Right ventricle myocardium superior (tissue), 1 donor: ENCODE measurements at places on chromosomes 13 and 19. TPM values are rescaled to one million over a fixed set of nuclear protein-coding genes. Genes with fewer than 3 reads are reported as not detected.

The ZNF878 gene
- total RNA-seq: 0.22 TPM

The UPF3A gene
- total RNA-seq: 24.2 TPM

The FAM124A gene
- 12.2 TPM for total RNA-seq

The NLRP8 gene
- not detected for total RNA-seq

The PALM3 gene
- total RNA-seq: not detected

The ZNF534 gene
- total RNA-seq: 0.43 TPM

DNA sequence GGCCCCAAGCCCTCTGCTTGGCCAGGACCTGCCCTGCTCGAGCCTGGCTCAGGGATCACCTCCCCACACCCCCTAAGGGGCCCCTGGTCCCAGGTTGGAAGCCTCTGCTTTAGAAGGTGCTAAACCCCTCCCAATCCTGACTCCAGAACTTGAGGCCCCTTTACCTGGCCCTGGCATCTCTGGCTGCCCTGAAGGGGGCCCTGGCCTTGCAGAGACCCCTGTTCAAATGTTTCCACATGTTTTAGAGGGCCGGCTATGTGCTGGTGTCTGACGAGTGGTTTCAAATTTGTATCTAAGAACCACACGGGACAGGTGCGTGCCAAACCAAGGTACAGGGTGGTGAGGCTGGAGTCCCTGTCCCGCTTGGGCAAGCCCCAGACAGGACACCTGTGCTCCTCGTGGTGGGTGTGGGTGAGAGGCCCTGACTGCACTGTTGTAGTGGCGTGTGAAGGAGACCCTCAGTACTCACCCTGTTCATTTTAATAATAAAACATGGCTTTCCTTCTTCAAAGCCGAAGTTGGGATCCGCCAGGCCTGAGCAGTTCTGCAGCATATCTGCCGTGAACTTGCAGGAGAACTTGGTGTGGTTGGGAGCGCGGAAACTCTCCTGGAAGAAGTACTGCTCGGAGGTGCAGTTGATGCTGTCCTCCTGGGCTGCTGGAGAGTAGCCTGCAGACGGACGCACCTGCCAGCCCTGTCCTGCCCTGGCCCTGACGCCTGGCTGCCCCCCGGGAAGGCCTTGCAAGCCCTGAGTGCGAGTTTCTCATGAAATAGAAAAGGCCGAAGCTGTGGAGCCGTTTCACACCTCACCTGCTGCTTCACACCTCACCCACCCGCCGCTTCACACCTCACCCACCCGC is 5.4 kb downstream of the ATP4B start:
- DNase-seq: peak; percentile 25

DNA sequence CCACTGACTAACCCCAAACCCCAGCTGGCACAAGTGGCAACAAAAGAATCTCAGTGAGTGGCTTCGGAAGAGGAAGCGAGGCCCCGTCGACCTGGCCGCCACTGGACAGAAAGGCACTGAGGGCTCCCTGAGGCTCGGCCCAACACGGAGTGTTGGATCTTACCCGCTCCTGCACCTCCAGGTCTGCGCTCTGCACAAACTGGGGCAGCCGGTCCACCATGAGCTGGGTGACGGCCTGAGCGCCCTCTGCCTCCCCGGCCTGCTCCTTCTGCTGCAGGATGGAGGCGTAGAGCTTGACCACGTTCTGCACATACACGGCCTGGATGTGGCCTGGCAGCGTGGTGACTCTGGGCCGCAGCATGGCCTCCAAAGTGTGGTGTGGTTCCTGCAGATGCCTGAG is 21.7 kb downstream of the IZUMO4 start:
- DNase-seq: no peak

- no peak for DNase-seq
These were observed 336.4 kb downstream of the ZNF536 start for GRCh38 chr19:30708416-30709178.

- DNase-seq: no peak
These were observed 118.9 kb downstream of the KL start for GRCh38 chr13:33135097-33135496.
